ENCODE measurements at places on chromosomes 7 and 10. TPM values are rescaled to one million over a fixed set of nuclear protein-coding genes. Genes with fewer than 3 reads are reported as not detected.

The GPR146 gene
- 15.9 TPM for polyA plus RNA-seq

The FKBP9 gene
- 30.9 TPM for polyA plus RNA-seq

The RNF32 gene
- polyA plus RNA-seq, result not detected

DNA sequence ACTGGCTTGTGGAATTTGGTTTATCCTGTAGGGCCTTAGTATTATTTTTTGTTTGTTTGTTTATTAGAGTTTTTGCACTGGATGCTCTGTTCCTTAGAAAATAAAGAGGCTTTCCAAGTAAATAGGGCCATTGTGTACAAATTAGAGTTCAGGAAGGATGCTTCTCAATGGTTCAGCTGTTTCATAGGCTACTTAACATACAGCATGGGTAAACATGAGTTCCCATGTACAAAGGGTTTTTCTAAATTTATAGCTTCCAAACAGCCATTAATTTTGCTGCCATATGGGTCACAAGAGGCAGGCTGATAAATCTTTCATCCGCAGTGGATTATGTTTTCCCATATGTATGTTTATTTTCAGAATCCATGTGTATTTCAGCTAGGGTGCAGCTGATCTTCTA, 121.6 kb upstream of the WDR11 start:
- no peak overlapping the region for H3K4me3 ChIP-seq
- no peaks in the 10 kb centered on the region for H3K4me1 ChIP-seq
- H3K27me3 ChIP-seq, result no peaks in the 10 kb centered on the region
- no peaks in the 10 kb centered on the region for H3K36me3 ChIP-seq

DNA sequence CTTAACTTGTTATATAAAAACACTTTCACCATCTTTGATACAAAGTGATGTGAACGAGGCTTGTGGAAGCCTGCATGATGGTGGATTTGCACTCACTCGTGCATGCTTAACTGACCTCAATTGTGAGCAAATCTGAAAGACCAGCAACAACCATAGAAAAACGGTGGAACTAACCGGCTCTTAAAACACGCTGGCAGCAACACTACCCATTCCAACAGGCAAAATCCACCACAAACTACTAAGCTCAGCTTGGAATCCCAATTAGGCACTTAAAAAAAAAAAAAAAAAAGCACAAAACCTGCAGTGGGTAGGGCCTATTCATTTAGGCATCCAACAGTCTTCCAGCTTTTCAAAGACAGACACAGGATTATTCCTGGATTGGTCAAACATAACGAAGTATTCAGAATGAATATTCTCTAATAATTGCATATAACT, 1.8 kb downstream of the GDI2 start:
- peak overlapping the region; percentile 100 for H3K27ac ChIP-seq
- peaks cover 9% of the 10 kb centered on the region for H3K36me3 ChIP-seq
- peaks cover 68% of the 10 kb centered on the region for H3K4me1 ChIP-seq

GRCh38 chr10:86397120-86397519, 30.5 kb upstream of the GRID1 start:
- H3K27me3 ChIP-seq, result no peaks in the 10 kb centered on the region
- no peak overlapping the region for H3K27ac ChIP-seq
- no peak for DNase-seq
- no peaks in the 10 kb centered on the region for H3K36me3 ChIP-seq
- H3K4me1 ChIP-seq, result peaks cover 13% of the 10 kb centered on the region

GRCh38 chr10:34198953-34199352, 616.1 kb downstream of the PARD3 start:
- H3K27me3 ChIP-seq, result no peaks in the 10 kb centered on the region
- no peak overlapping the region for H3K4me3 ChIP-seq
- H3K27ac ChIP-seq, result no peak overlapping the region
- no peaks in the 10 kb centered on the region for H3K36me3 ChIP-seq

DNA sequence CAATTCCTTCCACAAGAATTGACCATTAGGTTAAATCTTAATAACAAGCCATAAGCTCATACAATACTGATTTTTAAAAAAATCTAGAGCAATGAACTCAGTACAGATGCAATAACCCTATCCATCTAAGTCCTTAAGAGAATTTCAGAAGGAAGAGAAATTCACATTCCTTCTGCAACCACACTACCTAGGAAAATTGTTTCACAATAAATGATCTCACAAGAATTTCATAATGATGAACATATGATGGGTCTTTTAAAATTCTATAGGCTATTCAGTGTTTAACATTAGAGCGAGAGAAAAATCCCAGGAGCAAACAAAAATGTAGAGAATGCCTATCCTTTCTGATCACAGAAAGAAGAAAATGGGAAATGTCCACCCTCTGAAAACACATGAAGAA, 70.0 kb upstream of the MAGI2 start:
- H3K4me1 ChIP-seq, result no peaks in the 10 kb centered on the region
- no peaks in the 10 kb centered on the region for H3K36me3 ChIP-seq
- no peak overlapping the region for H3K4me3 ChIP-seq
- no peak for DNase-seq
- H3K27ac ChIP-seq, result no peak overlapping the region

GRCh38 chr10:118358327-118358726, 16.2 kb upstream of the FAM204A start:
- H3K4me1 ChIP-seq, result no peaks in the 10 kb centered on the region
- no peaks in the 10 kb centered on the region for H3K27me3 ChIP-seq
- H3K36me3 ChIP-seq, result no peaks in the 10 kb centered on the region

DNA sequence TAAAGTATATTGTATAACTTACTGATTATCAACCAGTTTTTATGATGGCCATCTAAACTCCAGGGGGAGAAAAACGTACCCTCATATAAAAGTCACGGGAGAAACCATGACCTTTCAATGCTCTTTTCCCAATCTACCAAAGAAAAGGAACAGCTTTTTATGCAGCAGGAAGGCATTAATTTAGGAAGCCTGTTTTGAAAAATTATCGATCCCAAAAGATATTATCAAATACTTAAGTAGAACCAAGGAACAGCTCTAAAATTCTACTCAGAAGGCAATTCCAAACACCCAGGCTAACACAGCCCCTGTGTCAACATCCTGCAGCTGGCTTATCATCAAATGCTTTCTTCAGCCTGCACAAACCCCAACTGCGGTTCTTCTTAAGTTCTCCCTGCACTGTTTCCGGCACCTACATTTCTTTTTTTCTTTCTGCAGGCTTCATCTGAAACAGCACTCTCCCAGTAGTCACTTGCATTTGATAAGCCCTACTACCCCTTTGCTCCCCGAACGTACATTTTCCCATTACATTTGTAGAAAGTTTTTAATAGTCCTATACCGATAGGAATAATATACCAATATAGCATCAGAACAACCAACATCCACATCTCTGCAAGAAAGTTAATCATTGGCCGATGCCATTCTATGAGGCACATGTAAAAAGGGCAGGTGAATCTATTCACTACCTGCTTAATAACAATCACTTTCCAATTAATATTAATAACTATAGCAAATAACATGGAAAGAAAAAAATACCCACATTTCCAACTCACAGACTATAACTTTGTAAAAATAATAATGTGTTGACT, 47.9 kb downstream of the PIP4K2A start:
- H3K27ac ChIP-seq, result no peak overlapping the region
- no peaks in the 10 kb centered on the region for H3K36me3 ChIP-seq
- no peak overlapping the region for H3K4me3 ChIP-seq
- H3K27me3 ChIP-seq, result no peaks in the 10 kb centered on the region

- peaks cover 61% of the 10 kb centered on the region for H3K4me1 ChIP-seq
- no peak for DNase-seq
- no peak overlapping the region for H3K4me3 ChIP-seq
Measured at GRCh38 chr7:1815051-1815481, 145.0 kb downstream of the ELFN1 start.

GRCh38 chr10:60140651-60141632, 234.6 kb upstream of the CCDC6 start:
- peak; percentile 2 for DNase-seq
- 0 out of 2 replicates have a peak, but pooled peaks cover 8% of the 10 kb centered on the region for H3K4me1 ChIP-seq
- H3K36me3 ChIP-seq, result no peaks in the 10 kb centered on the region

DNA sequence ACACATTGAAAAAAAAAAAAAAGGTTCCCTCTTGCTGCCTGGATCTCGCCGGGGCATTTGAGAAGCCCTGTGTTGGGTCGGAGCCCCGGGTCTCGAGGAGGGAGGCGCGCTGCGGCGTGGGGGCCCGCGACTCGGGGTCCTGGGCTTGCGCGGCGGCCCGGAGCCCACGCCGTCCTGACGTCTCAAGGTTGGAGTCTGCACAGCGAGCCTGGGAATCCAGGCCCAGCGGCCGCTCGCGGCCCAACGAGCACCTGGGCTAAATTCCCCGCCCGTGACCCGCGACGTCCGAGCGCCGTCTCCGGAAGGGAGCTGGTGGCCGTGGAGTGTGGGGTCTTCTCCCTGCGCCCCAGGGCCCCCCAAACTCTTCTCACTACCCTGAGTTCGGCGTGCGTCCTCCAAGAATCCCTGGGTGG, 1.4 kb upstream of the CTBP2 start:
- no peak overlapping the region for H3K27ac ChIP-seq
- peaks cover 4% of the 10 kb centered on the region for H3K4me1 ChIP-seq
- no peak for DNase-seq
- H3K27me3 ChIP-seq, result peaks cover 66% of the 10 kb centered on the region
- H3K4me3 ChIP-seq, result no peak overlapping the region
